ENCODE measurements at places on chromosomes 5 and 9. TPM values are rescaled to one million over a fixed set of nuclear protein-coding genes. Genes with fewer than 3 reads are reported as not detected.

Gene NDUFA8
- 30.5 TPM for total RNA-seq

Gene PRR16
- total RNA-seq: 3.6 TPM

Gene ECM2
- total RNA-seq: 92.2 TPM

DNA sequence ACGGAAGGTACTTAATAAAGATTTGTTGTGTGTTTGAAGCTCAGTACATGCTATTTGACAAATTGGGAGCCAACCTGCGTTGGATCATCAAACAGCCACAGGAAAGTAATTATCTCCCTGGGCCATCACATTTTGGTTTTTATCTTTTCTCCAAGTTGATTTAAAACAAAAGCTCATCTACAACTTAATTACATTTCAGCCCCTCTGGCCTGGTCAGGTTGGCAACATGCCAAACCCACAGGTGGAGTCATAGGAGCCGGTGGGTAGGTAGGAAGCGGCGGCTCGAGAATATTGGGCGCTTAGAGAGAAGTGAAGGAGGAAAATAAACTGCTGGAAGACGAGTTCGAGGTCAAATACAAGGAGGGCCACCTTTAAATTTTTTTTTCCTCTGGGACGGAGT is 64.9 kb upstream of the FANCC start:
- no peak for DNase-seq

- DNase-seq: no peak
Observed at GRCh38 chr9:684054-684890, 157.2 kb upstream of the DMRT1 start.

GRCh38 chr5:53048248-53048647 is 59.1 kb downstream of the ITGA2 start:
- DNase-seq: no peak

DNA sequence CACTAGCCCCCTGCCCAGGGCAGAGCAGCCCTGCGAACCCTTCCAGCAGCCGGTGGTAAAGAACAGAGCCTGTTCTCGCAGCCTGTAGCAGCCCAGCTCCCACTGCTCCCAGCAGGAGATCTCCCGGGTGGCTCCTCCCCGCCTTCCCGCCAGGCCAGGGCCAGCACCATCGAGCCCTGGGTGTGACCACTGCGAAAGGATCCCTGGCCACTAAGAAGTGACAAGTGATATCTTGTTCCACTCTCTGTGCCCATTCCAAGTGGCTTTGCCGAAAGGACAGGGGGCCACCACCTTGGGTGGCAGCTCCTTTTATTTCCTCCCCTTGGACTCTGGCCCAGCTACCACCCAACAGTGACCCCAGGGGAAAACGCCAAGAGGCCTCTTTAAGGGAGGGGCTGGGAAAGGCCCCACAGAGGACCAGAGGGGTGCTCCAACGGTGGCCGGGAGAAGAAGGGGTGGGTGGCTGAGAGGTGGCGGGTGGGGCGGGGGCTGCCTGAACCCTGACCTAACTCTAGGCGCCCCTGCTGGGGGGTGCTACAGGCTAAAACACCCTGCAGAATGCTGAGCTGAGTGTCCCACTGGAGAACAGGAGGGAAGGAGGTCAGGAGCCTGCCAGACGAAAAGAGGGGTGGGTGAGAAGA is 1.6 kb downstream of the NACC2 start:
- DNase-seq: no peak

- no peak for DNase-seq
Observed at GRCh38 chr9:89810431-89810830, 205.6 kb downstream of the GADD45G start.

- DNase-seq: no peak
Observed at GRCh38 chr5:104904561-104904960, 1342.0 kb upstream of the NUDT12 start.

Gene COX7C
- total RNA-seq: 461 TPM

Gene BRD9
- total RNA-seq: 44.6 TPM

Gene WNT8A
- total RNA-seq: not detected

DNA sequence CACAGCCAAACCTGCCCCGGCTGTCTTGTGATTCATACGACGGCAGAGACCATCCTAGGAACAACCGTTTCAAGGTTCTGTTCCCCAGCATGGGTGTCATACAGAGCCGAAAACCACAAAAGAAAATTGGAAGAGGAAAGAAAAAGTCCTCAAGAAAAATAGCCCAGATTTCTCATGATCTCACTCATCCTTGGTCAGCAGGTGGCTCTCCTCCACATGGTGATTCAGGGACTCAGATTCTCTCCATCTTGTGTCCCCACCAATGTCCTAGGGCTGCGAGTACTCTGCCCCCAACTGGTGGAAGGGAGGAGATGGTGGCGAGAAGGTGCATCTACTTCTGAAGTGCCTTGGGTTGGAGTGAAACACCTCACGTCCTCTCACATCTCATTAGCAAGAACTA is 25.6 kb downstream of the PDZD2 start:
- no peak for DNase-seq

Gene SPINK7
- not detected for total RNA-seq

Gene CCL21
- 12.0 TPM for total RNA-seq

Gene UGT3A1
- not detected for total RNA-seq

GRCh38 chr5:77167695-77168121 is 42.8 kb upstream of the PDE8B start:
- no peak for DNase-seq

DNA sequence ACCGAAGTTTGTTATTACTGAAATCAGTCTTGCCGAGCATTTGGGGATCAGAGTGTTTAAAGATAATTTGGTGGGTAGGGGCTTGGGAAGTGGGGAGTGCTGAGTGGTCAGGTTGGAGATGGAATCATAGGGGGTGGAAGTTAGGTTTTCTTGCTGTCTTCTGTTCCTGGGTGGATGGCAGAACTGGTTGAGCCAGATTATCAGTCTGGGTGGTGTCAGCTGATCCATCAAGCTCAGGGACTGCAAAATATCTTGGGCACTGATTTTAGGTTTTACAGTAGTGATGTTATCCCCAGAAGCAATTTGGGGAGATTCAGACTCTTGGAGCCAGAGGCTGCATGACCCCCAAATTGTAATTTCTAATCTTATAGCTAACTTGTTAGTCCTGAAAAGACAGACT is 5.4 kb upstream of the ANKRD31 start:
- no peak for DNase-seq

Gene TGFBI
- total RNA-seq: 45.2 TPM

DNA sequence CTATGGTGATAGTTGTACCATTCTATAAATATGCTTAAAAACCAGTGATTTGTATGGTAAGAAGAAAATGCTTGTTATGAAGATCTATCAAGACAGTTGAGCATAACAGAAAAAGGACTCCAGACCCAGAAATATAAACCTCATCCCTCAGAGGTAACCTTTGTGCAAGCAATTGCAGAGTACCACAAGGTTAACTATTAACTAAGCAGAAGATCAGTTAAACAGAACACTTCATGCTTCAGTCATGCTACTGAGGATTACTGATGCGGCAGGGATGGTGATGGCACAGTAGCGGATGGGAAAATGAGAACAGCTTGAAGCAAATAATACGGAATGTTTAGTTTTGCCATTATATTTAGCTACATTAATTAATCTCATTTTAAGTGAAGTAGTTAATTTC is 45.5 kb downstream of the IARS1 start:
- no peak for DNase-seq

Gene BARHL1
- not detected for total RNA-seq

- no peak for DNase-seq
Observed at GRCh38 chr5:127892467-127893207, 189.4 kb downstream of the CCDC192 start.

DNA sequence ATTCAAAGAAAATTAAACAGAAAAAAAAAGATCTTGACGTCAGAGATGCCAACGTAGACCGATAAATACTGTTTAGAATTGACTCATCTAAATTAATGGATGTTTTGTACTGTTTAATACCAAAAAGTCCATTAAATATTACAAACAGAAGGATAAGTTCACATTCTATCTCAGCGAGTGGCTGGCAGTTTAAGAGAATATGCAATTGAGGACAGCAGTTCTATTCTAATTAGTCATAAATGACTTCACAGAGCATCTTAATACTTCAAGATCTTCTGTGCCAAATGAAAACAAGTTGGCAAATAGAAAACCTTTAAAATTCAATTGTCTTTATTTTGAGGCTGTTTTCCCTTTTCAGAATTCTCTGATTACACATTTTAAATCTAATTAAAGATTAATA is 326.6 kb upstream of the NREP start:
- DNase-seq: no peak

GRCh38 chr5:79811081-79811480 is 121.4 kb downstream of the CMYA5 start:
- DNase-seq: no peak

DNA sequence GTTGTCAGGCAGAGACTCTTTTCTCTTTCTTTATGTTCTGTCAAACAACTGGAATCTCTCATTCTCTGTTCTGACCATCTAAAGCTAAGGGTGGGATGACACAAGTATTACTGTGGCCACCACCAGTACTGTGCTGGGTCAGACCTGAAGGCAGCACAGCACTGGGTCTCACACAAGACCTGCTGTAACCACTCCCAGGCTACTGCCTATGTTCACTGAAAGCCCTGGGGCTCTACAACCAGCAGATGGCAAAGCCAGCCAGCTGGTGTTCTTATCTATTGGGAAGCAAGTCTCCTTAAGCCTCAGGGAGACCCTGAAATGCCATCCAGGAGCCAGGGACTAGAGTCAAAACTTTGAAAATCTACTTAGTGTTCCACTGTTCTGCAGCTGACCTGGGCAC is 189.5 kb downstream of the SLCO4C1 start:
- no peak for DNase-seq

- no peak for DNase-seq
Observed at GRCh38 chr5:132771503-132771998, 5.5 kb downstream of the SEPTIN8 start.

GRCh38 chr5:158384535-158385481 is 525.9 kb upstream of the CLINT1 start:
- DNase-seq: no peak

Gene HCN1
- total RNA-seq: 0.33 TPM

- no peak for DNase-seq
Observed at GRCh38 chr5:103587185-103587748, 24.7 kb upstream of the NUDT12 start.

DNA sequence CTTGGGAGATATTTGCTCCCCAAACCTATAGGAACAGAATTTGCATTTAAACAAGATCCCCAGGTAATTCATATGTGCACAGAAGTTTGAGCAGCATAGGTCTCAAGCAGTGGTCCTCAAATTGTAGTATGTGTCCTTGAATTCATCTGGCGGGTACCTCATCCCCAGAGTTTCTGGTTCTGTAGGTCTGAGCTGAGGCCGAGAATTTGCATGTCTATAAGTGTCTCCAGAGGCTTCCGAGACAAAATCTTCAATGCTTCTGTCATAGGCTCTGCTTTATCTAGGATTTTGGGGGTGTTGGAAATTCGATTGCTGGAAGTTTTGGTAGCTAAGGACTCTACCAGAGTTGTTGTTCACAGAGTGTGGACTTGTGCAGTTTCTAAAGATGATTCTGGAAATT is 38.6 kb downstream of the MAT2B start:
- DNase-seq: no peak

Gene OTP
- total RNA-seq: not detected

GRCh38 chr5:113242481-113243348 is 192.1 kb downstream of the TSSK1B start:
- no peak for DNase-seq

Gene ARL14EPL
- not detected for total RNA-seq

- no peak for DNase-seq
Observed at GRCh38 chr9:133119846-133120500, 1.1 kb downstream of the RALGDS start.

- no peak for DNase-seq
Observed at GRCh38 chr9:86644675-86645034, 290.4 kb upstream of the TUT7 start.

- DNase-seq: no peak
Observed at GRCh38 chr5:65141493-65141892, 340.2 kb downstream of the ADAMTS6 start.

Gene PDE6A
- total RNA-seq: under 0.01 TPM

Gene DDX4
- not detected for total RNA-seq

- no peak for DNase-seq
Observed at GRCh38 chr9:98552331-98552730, 156.4 kb downstream of the GABBR2 start.

- DNase-seq: no peak
Observed at GRCh38 chr5:3593771-3594509, 1.7 kb upstream of the IRX1 start.

GRCh38 chr5:6713274-6714225 is at the start of gene TENT4A:
Gene TENT4A (plus strand): TSS chr5:6713432. CDS start chr5:6713984, 552 bp downstream.
- DNase-seq: no peak

DNA sequence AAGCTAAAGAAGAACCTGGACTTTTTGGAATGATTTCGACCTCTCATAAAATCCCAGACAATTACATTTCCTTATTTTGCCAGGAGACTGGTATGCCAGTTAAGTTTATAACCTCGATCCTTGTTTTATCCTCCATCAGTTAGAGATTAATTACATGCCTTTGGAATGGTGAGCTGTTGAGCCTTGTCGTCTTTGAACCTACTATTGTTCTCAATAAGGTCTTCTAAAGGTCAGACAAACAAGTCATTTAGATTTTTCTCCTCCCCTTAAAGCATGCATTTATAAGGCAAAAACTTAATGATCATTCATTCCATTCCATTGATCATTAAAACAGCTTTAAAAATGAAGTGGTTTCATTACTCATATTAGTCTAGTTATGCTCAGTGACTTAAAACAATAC is 304.9 kb downstream of the DOCK8 start:
- DNase-seq: no peak

Gene FLT4
- total RNA-seq: 7.9 TPM

DNA sequence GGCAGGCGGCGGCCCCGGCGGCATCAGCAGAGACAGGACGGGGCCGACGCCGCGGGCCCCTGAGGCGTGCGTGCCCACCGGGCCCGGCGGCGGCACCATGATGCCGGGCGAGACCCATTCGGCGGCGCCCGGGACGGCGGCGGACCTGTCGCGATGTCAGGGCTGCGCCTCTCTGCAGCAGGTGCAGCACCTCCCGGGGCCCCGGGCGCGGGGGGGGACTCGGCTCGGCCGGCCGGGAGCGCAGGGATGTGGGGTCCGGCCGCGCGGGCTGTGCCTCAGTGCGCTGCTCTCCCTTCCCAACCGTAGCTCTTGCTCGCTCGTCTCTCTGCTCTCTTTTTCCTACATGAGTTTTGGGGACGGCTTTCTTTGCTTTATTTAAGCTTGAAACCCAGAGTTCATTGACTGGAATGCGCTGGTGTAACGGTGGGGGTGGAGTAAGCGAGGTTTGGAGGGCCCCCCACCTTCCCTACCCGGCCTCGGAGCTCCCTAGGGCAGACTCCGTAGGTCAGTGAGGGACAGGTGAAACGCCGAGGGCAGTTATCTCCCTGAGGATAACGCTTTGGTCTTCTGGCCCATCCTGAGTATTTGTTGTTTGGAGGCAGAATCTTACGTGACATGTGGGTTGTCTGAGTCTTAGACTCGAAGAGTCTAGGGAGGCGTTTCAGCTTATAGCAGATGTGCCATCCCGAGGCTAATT is 490 bp downstream of the ICE1 start:
- DNase-seq: no peak

Measured in breast epithelium (tissue), 4 donors.